Midbrain (tissue), 1 donor: ENCODE measurements at places on chromosomes 2 and 18.

DNA sequence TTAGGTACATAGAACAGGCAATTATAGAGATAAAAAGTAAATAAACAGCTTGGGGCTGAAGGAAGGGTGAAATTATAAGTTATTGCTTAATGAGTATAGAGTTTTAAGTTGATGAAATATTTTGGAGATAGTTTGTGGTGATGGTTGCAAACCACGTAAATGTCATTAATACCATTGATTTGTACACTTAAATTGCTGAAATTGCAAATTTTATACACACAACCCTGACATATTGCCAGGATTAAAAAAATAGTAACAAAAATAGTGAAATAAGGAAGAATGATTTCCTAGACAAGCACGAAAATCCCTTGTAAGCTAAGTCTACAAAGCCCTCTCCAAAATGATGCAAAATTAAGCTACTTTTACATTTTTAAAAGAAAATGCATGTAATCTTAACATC lies 46.2 kb upstream of the RAB6D start:
- DNase-seq, result no peak

DNA sequence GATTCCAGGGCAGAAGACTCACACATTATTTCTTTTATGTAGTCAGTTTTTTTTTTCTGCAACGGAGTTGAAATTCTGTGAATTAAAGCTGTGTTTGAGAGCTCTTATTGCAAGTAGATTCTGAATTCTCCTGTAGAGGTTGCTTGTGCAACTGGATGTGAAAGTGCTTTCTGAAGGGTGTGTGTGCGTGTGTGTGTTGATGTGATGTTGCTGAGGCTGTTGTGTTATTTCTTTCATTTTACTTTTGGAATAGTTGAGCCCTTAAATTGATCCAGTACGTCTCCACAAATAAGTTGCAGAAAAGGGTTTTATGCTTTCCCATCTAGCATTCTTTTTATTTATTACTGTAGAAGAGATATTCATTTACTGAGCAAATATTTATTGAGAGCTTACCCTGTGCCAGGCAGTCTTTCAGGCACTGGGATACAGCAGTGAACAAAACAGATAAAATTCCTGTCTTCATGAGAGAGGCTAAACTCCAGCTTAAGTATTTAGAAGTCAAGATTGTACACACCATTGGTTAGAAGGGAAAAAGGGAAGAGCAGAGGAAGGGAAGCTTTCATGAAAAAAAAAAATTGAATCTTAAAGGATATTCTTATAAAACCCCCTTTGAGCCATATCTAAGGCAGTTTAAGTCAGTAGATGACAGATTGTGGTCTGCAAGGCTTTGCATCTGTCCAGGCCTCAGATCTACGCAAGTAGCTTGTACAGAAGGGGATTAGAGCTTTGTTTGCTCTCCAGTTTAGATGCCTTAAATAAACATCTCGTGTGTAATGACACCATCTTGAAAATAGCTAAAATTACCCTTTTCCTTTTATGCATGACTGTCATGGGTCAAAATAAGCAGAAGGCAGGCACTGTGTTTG lies 58.2 kb downstream of the MYO1B start:
- no peak for DNase-seq

- no peak for DNase-seq
Observed at GRCh38 chr18:7366597-7366996, 135.7 kb downstream of the LRRC30 start.

- no peak for DNase-seq
Observed at GRCh38 chr18:76142611-76143010, 352.4 kb downstream of the ZNF516 start.

- DNase-seq, result no peak
Observed at GRCh38 chr2:10792660-10793400, 19.8 kb downstream of the PDIA6 start.

GRCh38 chr18:72283148-72283925 lies 260.8 kb downstream of the CBLN2 start:
- DNase-seq, result no peak

GRCh38 chr18:25457601-25458000 lies 105.6 kb upstream of the ZNF521 start:
- no peak for DNase-seq

DNA sequence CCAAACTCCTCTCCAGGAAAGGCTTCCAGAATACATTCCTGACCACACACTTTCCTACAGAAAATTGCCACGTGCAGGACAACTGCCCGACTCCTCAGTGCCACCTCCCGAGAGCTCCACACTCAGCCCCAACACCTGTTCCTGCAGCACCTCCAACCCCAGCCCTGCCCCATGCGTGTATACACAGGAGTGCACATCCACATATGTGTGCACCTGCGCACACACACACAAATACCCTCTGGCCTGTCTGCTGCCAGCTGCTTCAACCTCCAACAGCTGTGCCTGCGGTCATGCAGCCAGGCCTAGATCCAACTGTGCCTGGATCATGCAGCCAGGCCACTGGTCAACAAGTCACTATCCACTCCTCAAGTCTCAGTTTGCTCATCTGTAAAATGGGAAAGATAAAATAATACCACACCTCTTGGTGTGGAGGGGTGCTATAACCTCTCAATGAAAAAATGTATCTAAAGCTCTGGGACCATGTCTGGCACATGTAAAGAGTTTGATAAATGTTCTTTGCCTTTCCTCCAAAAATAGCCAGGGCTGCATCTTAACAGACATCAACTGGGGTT lies 152.1 kb upstream of the ID2 start:
- DNase-seq, result no peak

- no peak for DNase-seq
Observed at GRCh38 chr2:10119601-10120157, 2.9 kb upstream of the RRM2 start.

GRCh38 chr2:15918761-15919356 lies 21.5 kb upstream of the MYCN start:
- no peak for DNase-seq

GRCh38 chr18:52992041-52992440 lies 652.0 kb downstream of the DCC start:
- DNase-seq, result no peak

- peak; percentile 78 for DNase-seq
Observed at GRCh38 chr2:198296665-198297308, 492.4 kb downstream of the PLCL1 start.

GRCh38 chr2:177031438-177032180 lies 181.0 kb upstream of the HNRNPA3 start:
- DNase-seq, result no peak

DNA sequence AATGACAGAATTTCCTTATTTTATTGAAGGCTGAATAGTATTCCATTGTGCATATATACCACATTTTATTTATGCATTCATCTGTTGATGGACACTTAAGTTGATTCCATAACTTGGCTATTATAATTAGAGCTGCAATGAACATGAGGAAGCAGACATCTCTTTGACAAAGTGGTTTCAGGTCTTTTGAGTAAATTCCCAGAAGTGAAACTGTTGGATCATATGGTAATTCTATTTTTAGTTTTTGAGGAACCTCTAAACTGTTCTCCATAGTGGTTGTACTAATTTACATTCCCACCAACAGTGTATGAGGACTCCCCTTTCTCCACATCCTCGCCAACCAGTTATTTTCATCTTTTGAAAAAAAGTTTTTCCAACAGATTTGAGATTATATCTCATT lies 77.5 kb downstream of the TMEM200C start:
- DNase-seq, result no peak

- no peak for DNase-seq
Observed at GRCh38 chr2:232478571-232479340, 8.9 kb downstream of the ECEL1 start.

- no peak for DNase-seq
Observed at GRCh38 chr18:44093253-44093652, 587.4 kb upstream of the SETBP1 start.

DNA sequence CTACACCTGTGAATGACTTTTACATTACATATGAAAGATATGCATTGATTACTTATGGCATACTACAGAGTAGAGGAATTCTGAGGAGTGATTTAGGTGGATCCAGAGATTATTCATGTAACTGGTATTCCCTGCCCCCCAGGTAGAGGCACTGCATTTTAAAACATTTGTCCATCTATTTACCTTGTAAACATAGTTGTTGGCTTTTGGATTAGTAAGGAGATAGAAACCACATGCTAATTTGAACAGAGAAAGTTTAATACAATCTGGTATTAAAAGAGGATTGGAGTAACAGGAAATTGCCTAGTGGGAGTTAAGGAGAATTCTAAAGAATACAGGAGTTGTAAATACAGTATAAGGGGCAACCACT lies 15.9 kb downstream of the GALNT3 start:
- no peak for DNase-seq

- no peak for DNase-seq
Observed at GRCh38 chr2:25159949-25160348, 8.4 kb downstream of the POMC start.

DNA sequence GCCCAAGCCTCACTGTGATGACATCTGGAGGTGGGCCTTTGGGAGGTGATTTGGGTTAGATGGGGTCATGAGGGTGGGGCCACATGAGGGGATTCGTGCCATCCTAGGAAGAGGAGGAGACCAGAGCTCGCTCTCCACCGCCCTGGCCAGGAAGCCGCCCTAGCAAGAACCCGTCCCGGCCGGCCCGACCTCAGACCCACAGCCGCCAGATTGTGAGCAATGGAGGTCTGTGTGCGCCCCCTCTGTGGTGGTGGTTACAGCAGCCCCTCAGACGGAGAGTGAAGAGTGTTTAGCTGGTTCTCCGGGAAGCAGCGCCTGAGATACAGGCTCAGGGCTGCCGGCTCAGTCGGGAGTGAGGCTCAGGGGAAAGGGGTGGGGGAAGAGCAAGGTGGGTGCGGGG lies 83.3 kb downstream of the RTP5 start:
- DNase-seq, result no peak

- DNase-seq, result no peak
Observed at GRCh38 chr2:127032621-127033020, 74.3 kb downstream of the BIN1 start.

DNA sequence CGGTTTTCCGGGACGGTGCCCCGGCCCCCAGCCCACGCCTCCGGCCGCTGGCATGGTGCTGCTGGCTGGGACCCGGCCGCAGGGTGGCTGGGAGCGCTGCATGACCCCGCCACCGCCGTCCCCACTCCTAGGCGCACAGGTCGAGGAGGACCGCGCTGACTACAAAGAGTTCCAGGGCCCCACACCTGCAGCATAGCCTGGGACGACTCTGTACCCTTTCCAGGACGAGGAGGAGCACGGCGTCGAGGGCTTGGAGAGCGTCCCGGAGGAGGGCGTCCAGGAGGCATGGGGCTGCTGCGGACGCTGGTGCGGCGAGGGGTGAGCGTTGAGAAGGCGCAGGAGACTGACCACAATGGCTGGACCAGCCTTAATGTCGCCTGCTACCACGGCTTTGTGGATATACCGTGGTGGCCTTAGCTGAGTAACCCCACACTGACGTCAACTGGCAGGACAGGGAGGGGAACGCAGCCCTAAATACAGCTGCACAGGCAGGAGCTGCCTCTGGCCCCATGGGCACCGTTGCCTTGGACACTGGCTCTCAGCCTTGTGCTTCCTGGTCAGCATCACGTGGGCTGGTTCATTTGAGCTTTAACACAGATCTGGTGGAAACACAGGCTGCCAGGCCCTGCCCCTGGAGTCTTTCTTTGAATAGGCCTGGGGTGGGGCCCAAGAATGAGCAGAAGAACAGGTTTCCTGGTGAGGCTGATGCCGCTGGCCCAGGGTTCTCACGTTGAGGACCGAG lies 40.9 kb upstream of the TRIM43B start:
- DNase-seq, result peak; percentile 24

DNA sequence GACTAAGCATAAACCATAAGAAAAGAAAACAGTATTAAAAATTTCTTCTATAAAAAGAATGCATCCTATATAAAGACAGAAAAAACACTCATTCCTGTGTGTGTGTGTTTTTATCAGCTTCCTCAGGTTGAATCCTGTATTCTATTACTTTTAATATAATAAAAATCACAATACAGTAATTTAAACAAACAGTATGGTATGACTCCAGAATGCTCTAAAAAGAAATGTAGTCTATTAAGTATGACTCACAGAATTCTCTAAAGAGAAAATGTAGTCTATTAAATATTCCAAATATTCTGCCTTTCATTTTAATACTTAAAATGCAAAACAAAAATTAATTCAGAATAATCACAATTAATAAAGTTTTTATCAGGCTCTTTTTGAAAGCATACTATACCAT lies 19.8 kb downstream of the CCDC88A start:
- no peak for DNase-seq

DNA sequence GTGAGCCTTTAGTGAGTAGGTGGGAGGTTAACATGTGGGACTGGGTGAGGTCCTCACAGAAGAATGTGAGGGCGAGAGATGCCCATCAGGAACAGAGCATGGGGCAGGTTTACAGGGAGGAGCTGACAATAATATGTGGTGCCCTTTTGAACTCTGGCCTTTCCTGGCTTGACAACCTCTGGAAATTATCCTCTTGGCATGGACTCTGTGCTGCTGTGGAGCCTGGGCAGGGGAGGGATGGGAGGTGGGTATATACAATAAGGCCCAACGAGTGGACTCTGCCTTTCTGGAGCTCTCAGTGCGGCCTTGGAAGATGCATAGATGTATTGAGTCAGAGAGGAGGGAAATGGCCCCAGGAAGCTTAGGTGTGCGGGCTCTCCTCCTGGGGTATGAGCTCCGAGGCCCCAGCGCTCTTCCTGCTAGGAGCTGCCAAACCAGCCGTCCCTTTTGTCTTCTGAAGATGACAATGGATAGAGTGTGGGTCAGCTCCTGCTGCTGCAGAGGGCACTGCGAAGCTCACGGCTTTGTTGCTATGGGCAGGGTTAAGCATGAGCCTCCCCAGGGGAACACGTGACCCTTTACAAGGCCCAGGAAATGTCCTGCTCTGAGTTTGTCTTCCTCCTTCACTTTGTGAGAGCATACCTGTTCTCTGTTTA lies 8.7 kb upstream of the PSD4 start:
- no peak for DNase-seq

- DNase-seq, result peak; percentile 4
Observed at GRCh38 chr2:138180692-138181386, 216.6 kb downstream of the HNMT start.

- no peak for DNase-seq
Observed at GRCh38 chr2:126889496-126890135, 9.1 kb upstream of the TEX51 start.

- no peak for DNase-seq
Observed at GRCh38 chr2:135299165-135299564, 231.9 kb downstream of the ZRANB3 start.

DNA sequence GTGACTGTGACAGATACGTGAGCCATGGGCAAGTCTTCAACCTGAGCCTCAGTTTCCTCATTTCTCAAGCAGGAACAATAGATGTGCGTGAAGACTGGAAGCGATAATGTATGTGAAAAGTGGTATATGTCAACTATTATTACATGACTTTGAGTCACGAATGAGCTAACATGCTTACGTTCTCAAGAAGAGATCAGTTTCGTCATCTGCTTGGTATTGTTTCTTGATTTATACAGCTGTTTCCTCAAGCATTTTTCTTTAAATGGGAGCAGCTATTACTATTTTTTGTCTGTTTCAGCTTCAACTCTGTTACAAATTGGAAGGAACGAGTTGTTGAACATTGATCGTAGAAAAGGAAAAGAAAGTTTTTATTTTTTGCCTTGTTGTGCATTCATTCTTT lies 48.5 kb upstream of the THOC1 start:
- DNase-seq, result no peak

DNA sequence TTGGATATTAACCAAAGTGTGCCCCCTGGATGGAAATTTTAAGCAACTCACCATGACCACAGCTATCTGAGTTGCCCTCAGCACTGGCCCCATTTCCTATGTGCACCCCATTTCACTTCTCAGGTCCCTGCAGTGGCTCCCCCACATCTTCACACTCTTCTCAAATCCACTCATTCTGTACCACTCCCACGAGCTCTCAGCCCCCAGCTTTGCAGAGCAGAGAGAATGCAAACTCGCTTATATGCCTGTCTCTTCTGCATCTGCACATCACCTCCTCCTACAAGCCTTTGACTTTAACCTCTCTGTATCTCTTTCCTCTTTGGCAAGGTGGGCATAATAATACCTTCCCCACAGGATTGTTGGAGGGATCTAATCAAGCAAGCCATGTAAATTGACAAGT lies 46.2 kb downstream of the DPYSL5 start:
- no peak for DNase-seq
